ENCODE measurements at places on chromosomes 6 and 20. TPM values are rescaled to one million over a fixed set of nuclear protein-coding genes. Genes with fewer than 3 reads are reported as not detected.

The SAPCD1 gene
- total RNA-seq: not detected

The NR2E1 gene
- not detected for total RNA-seq

The SPDEF gene
- total RNA-seq: 1.3 TPM

The TREM1 gene
- 1.2 TPM for total RNA-seq

The SLC35D3 gene
- 0.08 TPM for total RNA-seq

The ZNF512B gene
- total RNA-seq: 6.3 TPM

The ECT2L gene
- total RNA-seq: not detected

The RCAN2 gene
- 5.9 TPM for total RNA-seq

The TRIM26 gene
- 26.5 TPM for total RNA-seq

The PDE10A gene
- total RNA-seq: 44.2 TPM

The NINL gene
- total RNA-seq: 9.0 TPM

The DAAM2 gene
- total RNA-seq: 2.5 TPM

The RIN2 gene
- 25.9 TPM for total RNA-seq

The CST7 gene
- total RNA-seq: not detected

The SLC17A3 gene
- not detected for total RNA-seq

The DSP gene
- 2.2 TPM for total RNA-seq

The RBBP8NL gene
- not detected for total RNA-seq

The ANKRD66 gene
- not detected for total RNA-seq

The TFAP2C gene
- not detected for total RNA-seq

The MMP24 gene
- not detected for total RNA-seq

The SMAP1 gene
- total RNA-seq: 17.0 TPM

The EPB41L1 gene
- 17.6 TPM for total RNA-seq

The SLC18B1 gene
- total RNA-seq: 6.1 TPM

The DYNLT2 gene
- 1.0 TPM for total RNA-seq
